ENCODE measurements at places on chromosomes 1 and 21.

GRCh38 chr1:165954940-165955339 lies 127.5 kb downstream of the UCK2 start:
- DNase-seq = no peak

DNA sequence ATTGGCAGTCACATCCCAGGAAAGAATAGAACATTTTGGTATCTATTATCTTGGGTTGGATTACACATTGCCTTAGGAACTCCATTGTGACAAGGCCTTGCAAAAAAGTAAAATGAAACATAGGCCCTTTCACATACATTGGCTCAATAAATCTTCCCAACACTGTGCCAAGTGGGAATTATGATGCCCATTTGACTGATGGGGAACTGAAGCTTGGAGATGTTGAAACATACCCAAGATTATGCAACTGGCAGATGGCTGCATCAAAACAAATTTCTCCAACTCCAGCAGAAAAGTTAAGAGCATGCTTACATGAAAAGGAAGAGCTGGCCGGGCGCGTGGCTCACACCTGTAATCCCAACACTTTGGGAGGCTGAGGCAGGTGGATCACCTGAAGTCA lies 26.9 kb downstream of the PLEKHO1 start:
- DNase-seq = no peak

DNA sequence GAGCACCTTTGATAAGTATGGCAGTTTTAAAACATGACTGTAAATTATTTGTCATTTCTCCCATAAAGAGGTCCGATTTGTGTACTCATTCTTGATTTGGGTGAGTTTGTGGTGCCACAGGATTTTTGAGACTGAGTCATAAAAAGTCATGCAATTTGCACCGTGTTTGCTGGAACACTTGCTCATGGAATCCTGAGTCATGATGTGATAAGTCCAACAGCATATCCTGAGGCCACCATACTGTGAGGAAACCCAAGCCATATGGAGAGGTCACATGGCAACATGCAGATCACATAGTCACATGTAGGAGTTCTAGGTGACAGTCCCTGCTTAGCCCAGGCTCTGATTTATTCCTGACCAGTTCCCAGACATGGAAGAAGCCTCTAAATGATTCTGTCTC lies 40.8 kb upstream of the PRRX1 start:
- DNase-seq = no peak

GRCh38 chr1:7827126-7827955 lies 25.5 kb downstream of the UTS2 start:
- DNase-seq = no peak

DNA sequence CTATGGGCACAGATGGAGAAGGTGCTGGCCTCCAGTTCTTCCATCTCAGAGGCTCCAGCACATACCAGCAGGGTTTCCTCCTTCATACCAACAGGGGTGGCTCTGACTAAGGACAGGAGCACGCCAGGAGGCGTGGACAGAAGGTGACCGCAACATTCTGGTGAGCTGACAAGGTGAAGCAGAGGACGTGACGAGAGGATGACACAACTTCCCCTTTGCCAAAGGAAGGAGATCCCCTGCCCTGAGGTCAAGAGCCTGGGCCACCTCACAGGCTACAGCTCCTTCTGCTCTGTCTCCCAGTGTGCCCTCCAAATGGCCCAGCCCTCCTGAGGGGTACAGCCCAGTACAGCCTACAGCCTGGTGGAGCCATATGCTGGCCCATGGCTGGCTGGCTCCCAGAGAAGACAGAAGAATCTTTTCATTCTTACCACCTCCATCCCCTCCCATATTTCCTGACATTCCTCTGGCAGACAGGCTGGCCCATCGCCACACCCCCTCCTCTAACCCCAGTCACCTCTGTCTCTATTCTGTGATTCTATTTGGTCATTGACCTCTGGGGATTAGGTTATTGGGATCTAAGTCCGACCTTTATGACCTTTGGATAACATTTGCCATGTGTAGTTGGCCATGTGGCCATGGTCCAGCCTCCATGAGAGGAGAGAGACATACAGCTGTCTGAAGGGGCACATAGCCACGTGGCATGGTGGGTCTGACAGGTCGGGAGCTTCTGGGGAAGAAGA lies 5.1 kb upstream of the LAMB3 start:
- no peak for DNase-seq

DNA sequence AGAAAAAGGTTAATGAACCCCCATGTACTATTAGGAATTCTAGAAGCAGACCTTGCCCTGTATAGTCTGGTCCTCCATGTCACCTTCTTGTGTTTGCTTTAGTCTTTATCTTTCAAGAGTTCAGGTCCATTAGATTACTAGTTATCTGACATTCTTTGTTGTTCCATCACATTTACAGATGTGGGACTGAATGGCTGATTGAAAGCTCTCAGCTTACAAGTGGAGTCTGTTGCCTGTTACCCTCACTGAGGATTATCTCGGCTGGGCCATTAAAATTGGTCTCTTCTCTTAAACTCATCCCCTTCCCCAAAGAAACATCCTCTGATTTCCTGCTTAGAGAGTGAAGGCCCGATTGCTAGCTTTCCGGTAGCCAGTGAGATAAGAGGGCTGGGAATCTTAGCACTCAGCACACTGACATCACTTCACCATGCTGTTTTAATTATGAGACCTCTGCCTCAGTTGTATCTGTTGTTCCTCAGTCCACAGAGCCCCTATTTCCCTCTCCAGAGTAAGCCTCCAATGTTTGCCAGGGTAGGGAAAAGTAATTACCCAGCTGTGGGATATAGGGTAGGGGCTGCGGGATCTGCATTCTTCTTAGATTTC lies 76.8 kb downstream of the LPGAT1 start:
- no peak for DNase-seq

Measured in DMS153 (cell line).